ENCODE measurements at places on chromosomes 3 and 15.

DNA sequence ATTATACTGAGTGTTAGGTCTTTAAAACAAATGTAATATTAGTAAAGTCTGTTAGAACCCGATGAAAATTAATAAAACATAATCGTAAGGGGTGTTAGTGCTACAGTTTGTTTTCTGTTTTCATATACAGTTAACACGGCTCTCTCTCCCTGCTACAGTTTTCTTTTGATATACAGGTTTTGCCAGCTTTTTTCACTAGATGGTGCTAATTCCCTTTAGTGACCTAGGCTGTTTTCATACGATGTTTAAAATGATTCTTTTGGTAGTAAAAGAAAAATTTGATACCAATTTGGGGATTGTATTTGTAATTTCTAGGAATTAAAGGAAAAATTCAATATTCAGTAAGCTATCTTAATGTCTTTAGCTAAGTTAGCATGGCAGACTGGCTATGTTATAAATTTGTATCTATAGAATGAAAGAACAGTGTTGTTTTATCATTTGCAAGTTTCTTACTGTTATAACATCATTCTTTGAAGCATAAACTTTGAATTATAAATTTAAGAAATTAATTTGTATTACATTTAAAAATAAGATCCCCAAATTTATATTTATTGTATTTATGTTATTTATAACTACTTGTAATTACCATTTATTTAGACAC, 11.5 kb downstream of the APH1B start:
- DNase-seq: no peak

DNA sequence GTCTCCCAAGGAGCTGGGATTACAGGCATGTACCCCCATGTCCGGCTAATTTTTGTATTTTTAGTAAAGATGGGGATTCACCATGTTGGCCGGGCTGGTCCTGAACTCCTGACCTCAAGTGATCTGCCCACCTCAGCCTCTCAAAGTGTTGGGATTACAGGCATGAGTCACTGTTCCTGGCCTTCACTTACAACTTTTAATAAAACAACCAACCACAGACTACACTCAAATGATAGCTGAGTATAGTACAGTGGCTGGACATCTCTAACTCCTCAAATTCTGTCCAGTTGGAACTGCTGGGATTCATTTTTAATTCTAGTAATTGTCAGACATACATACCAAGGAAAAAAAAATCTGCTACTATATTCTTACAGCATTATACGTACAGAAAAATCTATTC, 71.0 kb downstream of the PBRM1 start:
- DNase-seq: no peak

GRCh38 chr3:124660599-124660998, 69.7 kb upstream of the UMPS start:
- DNase-seq: no peak

DNA sequence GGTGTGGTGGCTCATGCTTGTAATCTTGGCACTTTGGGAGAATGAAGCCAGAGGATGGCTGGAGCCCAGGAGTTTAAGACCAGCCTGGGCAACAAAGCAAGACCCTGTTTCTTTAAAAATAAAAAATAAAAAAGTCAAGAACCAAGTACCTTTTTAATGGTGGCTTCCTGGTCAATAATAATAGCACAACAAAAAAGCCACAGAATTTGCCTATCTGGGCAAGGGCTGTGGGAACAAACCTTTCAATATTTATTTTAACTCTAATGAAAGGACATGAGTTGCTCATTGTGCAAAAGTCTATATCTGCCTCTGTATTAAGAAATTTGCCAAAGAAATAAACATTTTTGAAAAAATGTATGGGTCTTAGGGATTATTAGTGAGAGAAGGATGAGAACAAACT, 2.1 kb downstream of the ZNF609 start:
- no peak for DNase-seq

- DNase-seq: no peak
Observed at GRCh38 chr3:101512396-101512645, 691 bp downstream of the SENP7 start.

GRCh38 chr3:2793987-2794386, 316.2 kb downstream of the IL5RA start:
- DNase-seq: no peak

- peak; percentile 64 for DNase-seq
Observed at GRCh38 chr15:69468241-69469121, 15.9 kb downstream of the RPLP1 start.

DNA sequence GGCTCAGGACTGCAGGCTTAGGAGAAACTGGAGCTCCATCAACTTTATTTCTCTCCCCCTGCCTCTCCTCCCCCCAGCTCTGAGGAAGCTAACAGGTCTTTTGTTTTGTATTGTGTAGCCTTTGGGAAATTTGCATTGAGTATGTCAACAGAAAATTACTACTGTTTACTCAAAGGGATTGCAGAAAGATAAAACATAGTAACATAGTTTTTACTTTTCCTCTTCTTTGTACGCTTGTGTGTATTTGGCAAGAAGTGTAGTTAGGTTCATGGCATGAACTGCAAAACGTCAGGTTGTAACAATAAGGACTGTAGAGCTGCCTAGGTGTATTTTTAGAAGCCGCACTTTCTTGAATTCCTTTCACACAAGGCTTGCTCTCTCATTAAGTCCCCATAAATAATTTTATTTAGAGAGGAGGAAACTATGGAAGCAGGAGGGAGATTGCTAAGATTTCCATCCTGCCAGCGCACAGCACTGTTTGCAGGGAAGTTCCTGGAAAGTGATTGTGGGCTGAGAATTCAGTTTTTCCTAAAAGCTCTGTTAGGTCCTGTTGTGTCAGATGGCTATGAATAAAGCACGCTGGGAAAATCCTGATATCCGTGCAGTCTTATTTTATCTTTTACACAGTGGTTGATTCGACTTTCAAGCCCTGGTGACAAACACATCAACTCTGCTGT, 21.1 kb upstream of the SATB1 start:
- no peak for DNase-seq

DNA sequence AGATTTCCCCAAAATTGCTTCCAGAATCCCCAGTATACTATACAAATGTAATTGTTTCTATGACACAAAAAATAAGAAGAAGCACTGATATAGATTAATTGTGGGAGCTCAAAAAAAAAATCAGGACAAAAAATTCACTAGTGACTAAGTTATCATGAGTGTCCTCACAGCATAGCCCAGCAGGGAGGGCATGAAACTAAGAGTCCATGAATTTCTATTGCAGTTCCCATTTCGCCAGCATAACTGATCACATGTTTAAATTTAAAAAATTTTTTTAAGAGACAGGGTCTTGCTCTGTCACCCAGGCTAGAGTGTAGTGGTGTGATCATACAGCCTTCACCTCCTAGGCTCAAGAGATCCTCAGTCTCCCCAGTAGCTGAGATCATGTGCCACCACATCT, 10.6 kb downstream of the NCEH1 start:
- no peak for DNase-seq

DNA sequence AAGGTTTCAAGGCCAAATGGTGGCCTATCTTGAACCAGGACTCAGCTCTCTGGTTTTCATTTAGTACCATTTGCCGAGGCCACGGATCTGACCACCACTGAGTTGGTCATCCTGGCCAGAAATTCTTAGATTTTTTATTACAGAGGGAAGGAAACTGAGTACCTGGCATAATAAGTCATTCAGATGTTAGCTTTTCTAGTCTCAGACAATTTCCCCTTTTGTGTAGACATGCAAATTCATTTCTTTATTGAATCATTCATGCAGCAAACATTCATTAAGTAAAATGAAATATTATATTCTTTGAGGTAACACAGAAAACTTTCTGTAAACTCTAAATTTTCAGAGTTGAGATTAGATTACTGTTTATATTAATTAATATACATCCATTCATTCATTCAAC, 223.7 kb downstream of the PDCD6IP start:
- DNase-seq: no peak

- DNase-seq: no peak
Observed at GRCh38 chr3:114775395-114775794, 371.7 kb downstream of the ZBTB20 start.

GRCh38 chr15:62497356-62497755, 332.3 kb upstream of the C2CD4B start:
- no peak for DNase-seq

DNA sequence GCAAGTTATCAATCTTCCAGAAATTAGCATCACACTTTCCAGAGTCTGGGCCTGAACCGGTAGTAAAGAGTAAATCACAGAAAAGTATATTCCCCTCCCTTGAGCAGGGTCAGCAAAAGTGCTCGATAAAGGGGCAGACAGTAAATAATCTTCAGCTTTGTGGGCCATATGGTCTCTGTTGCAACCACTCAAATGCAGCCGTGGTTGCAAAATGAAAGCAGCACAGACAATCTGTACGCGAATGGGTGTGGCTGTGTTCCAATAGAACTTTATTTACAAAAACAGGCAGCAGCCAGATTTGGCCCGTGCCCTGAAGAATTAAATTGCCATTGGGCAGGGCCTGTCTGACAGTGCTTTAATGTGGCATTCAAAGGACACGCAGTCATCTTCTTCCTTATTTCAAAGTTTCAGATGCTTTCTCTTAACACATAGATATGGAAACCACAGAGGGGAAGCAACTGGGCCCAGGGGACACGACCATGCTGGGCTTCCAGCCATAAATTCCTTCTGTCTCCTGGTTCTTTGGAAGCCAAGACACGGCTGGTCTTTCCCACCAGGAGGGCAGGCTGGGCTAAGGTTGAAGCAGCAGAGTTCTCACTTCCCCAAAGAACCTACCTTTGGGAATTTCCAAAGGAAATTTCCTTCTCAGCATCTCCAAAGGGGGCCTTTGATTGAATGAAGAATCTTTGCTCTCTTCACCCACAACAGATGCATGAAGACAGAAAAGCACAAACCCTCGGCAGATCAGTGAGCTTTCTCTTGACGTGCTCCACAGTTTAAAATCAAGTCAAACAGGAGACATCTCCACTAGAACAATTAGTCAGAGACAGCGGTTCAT, 489.8 kb upstream of the PROK2 start:
- no peak for DNase-seq

DNA sequence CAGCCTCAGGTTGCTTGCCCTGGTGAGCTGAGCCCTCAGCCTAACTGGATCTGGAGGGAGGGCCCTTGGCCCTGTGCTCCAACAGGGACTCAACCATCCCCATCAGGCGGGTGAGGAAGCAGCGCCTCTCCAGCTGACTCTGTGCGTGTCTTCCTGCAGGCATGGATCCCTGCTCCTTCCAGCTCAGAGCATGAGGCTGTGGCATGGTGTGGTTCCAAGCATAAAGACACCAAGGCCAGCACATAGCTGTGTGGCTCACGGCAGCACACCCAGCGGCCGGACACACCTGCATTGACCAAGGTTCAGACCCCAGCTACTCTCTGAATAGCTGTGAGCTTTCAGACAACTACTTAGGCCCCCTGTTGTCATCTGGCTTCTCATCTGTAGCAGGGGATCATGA, 131.0 kb upstream of the PLXNA1 start:
- no peak for DNase-seq

DNA sequence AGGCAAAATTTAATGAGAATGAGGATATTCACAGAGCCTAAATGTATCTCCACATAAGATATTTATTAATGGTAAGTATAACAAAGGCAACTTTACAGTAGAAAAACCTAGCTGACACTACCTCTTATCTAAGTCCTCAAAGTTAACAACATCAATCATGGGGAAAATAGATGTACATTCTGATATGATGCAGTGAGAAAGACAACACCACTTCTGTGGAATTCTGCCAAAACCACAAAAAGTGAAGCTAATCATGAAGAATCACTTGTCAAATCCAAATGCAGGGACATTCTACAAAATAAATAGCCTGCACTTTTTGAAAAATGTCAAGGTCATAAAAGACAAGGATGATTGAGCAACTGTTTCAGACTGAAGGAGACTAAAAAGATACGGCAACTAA, 27.5 kb upstream of the EOMES start:
- DNase-seq: no peak

- no peak for DNase-seq
Observed at GRCh38 chr3:24540821-24541220, 46.2 kb upstream of the THRB start.

DNA sequence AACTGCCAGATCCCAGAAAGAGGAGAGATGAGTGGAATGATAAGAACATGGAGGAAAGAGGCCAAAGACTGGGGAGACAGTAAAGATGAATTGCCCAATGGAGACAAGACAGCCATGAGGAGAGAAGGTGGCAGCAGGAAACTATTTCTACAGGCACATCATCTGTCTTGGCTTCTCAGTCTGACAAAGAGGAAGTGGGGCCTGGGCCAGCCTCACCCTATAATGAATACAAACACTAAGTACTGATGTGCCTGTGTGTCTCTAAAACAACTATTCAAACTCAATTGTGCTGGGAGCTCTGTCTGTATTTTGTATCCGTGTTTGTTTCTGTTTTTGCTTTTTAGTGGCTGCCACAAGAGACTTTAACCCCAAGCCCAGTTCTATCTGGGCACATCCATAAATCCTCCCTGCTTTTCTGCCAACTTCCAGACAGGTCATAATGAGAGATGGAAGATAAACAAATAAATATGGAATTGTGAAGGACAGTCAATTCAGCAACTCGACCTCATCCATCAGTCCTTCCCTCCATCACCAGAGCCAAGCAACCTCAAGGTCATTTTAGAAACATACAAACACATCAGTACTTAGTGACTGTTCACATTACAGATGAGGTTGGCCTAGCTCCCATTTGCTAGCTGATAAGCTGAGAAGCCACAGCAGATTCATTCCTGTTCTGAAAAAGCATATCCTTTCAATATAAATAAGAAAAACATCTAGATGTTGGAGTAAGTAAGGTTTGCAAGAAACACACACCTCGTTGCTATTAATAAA, 116.7 kb downstream of the CADPS start:
- no peak for DNase-seq

GRCh38 chr3:136657526-136657925, 94.7 kb downstream of the STAG1 start:
- no peak for DNase-seq

DNA sequence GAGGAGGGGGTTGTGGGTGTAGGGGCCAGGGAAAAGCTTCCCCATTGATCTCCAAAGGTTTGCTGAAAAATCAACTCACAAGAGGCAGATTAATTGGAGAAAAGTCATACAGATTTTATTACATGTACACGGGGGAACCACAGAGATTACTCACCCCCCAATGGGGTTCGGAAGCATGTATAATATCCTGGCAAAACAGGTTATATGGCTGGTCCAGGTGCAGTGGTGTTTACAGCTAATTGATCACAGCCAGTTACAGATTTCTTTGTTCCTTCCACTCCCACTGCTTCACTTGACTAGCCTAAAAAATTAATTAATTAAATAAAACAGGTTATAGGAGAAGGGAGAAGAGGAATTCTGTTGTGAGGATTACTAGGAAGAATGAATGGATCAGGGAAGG, 22.4 kb downstream of the PRKCI start:
- DNase-seq: no peak

GRCh38 chr15:67150023-67150860, 84.8 kb downstream of the SMAD3 start:
- peak; percentile 39 for DNase-seq

DNA sequence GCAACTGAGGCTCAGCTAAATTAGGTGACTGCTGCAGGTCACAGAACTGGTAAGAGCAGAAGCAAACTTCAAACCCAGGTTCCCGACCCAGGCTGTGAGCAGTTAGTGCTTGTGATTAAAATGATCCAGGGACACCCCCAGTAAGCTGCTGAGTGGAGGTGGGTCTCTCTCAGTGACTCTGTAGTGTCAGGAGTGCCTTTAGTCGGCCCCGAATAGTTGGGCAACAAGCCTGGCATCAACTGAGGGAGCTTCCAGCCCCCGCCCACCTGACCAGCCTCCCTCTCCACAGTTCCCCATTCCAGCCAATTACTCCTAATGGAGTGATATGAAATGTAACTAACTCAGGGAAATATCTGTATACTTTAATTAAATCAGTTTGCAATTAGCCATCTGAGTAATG, 168.0 kb upstream of the SMAD3 start:
- DNase-seq: no peak

GRCh38 chr3:50314342-50314741, 8.2 kb downstream of the HYAL2 start:
- no peak for DNase-seq

- DNase-seq: no peak
Observed at GRCh38 chr3:72205297-72205826, 420.4 kb upstream of the PROK2 start.

Data from stimulated activated CD4-positive, alpha-beta T cell treated with anti-CD3 and anti-CD28 coated beads, Interleukin-2, amount 100 ng/mL, for 48 hours (primary cell).